Right lung (tissue), 10 donors: ENCODE measurements at places on chromosomes 7 and 10. TPM values are rescaled to one million over a fixed set of nuclear protein-coding genes. Genes with fewer than 3 reads are reported as not detected.

ELMO1 gene
- 41.4 TPM for polyA plus RNA-seq

ZPBP gene
- 0.44 TPM for polyA plus RNA-seq

PRRT4 gene
- polyA plus RNA-seq = 5.8 TPM

PNLIPRP1 gene
- polyA plus RNA-seq = 0.15 TPM

TAS2R3 gene
- polyA plus RNA-seq = 2.0 TPM

SGMS1 gene
- polyA plus RNA-seq = 55.5 TPM

CHST12 gene
- polyA plus RNA-seq = 22.2 TPM

UCN3 gene
- 1.1 TPM for polyA plus RNA-seq

ANKRD7 gene
- polyA plus RNA-seq = 2.4 TPM

CYP2C8 gene
- polyA plus RNA-seq = 10.1 TPM

ANKIB1 gene
- polyA plus RNA-seq = 47.5 TPM

POLR3A gene
- polyA plus RNA-seq = 17.0 TPM

NUDT5 gene
- polyA plus RNA-seq = 68.3 TPM

SPDYE5 gene
- polyA plus RNA-seq = 7.0 TPM

COL26A1 gene
- 8.6 TPM for polyA plus RNA-seq

RRP12 gene
- polyA plus RNA-seq = 19.0 TPM

SOSTDC1 gene
- polyA plus RNA-seq = 33.0 TPM

LRRN3 gene
- polyA plus RNA-seq = 34.4 TPM

PROSER2 gene
- 3.1 TPM for polyA plus RNA-seq

PVRIG gene
- 8.5 TPM for polyA plus RNA-seq

CRHR2 gene
- polyA plus RNA-seq = 0.15 TPM

RNF32 gene
- 8.1 TPM for polyA plus RNA-seq

C7orf33 gene
- polyA plus RNA-seq = not detected

SFMBT2 gene
- 5.4 TPM for polyA plus RNA-seq
